ENCODE measurements at places on chromosomes 6 and 20.

GRCh38 chr6:31545291-31545690, 1.1 kb downstream of the ATP6V1G2 start:
- no peak for DNase-seq

- DNase-seq, result no peak
Measured at GRCh38 chr20:33837096-33837830, 26.1 kb downstream of the CHMP4B start.

DNA sequence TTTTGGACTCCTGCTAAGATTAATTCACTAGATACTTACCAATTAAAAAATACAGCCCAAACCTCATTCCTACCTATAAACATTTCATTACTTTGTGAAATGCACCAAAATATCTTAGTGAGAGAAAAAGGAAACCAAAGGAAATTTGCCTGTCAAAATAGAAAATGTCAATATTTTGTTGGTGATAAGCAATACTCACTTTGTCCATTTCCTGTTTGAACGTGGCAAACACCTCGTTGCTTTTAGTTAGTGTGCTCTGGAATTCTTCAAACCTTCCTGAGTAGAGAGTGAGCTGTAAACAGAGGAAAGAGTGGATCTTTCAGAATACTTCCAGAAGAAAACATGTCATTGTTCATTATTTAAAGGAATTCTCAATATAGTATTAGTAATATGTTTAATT, 44.2 kb downstream of the TXLNB start:
- no peak for DNase-seq

- no peak for DNase-seq
Measured at GRCh38 chr6:30175765-30176164, 12.4 kb downstream of the TRIM15 start.

- no peak for DNase-seq
Measured at GRCh38 chr6:20340068-20340848, 61.4 kb upstream of the E2F3 start.

DNA sequence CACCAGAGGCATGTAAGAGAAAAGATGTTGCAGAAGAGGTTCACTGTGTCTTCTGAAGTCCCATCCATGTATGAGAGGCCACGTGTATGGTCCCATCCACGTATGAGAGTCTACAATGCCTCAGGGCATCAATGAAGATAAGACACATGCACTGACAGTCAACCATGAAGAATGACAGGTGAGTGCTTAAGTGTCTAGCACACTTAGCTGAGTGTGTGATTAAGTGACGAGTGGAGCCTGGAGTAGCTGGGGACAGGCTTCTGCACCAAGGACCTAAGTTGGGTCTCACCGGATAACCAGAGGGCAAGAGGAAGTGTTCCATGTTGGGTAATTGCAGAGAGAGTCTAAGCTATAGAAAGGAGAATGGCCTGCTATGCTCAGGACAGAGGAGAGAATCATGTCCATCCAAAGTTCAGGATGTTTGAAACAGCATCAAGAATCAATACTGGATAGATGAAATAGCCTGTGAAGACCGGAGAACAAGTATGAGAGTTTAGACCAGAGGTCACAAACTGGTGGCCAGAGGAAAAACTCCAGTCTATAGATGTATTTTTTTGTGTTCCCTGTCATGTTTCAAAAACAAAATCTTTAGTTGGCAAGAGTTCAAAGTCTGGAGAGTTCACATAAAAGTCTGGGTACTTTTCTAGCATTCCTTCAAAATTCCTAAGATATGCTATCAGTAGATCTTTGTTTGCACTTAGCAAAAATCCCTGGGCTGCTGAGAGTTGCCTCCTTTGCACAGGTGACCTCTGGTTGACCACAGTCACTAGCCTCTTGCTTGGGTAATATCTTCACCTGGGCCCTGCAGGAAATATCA, 165.8 kb downstream of the KIF16B start:
- DNase-seq, result no peak

- DNase-seq, result no peak
Measured at GRCh38 chr20:60402189-60403058, 444.2 kb downstream of the CDH26 start.

DNA sequence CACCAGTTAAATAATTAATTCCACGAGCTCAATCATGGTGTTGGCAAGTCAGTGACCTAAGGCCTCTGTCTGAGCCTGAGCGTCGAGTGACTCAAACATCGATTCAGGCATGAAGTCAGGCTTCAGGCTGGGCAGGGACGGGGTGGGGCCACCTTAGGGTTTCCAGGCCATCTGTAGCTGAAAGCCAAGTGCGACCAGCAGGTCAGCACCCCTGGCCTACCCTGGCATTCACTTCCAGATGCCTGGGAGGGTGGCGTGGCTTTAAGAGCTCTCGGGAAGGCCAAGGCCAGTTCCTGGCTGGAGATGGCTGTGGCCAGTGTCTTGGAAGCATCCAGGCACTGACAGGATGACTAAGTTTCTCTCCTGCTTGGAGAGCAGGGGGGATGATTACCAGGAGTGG, 113.4 kb downstream of the DACT2 start:
- no peak for DNase-seq

DNA sequence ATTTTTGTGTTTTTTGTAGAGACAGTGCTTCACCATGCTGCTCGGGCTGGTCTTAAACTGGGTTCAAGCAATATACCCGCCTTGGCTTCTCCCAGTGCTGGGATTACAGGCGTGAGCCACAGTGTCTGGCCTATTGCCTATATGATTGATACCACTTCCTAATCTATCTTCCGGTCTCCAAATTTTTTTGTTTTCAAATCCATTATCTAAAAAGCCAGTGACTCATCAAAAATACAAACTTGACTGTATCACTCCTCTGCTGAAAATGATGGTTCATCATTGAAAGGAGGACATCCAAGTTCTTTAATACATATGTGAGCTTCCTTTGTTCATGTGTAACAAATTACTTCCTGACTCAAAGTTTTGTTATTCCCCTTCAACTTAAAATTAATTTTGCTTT, 35.5 kb downstream of the FAM8A1 start:
- DNase-seq, result no peak

- DNase-seq, result no peak
Measured at GRCh38 chr6:13763740-13764381, 50.5 kb downstream of the MCUR1 start.

DNA sequence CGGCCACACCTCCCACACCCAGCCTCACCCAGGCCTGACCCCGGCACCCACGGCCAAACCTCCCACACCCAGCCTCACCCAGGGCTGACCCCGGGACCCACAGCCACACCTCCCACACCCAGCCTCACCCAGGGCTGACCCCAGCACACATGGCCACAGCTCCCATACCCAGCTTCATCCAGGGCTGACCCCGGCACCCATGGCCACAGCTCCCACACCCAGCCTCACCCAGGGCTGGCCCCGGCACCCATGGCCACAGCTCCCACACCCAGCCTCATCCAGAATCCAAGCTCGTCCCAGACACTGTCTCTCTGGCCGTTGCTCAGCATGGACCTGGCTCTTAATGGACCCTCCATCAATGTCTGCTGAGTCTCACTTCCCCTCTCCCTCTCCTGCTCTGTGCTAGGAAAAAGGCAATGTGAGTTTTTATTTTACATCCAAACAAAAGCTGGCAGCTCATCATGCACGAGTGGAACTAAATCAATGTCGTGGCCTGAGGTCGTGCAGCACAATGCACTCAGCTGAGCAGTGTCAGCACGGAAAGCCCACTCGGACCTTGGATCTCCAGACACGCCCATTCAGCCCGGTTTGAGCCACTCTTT, 36.1 kb downstream of the NINL start:
- no peak for DNase-seq

GRCh38 chr6:27651371-27651732, 178.4 kb upstream of the ZNF184 start:
- DNase-seq, result no peak

DNA sequence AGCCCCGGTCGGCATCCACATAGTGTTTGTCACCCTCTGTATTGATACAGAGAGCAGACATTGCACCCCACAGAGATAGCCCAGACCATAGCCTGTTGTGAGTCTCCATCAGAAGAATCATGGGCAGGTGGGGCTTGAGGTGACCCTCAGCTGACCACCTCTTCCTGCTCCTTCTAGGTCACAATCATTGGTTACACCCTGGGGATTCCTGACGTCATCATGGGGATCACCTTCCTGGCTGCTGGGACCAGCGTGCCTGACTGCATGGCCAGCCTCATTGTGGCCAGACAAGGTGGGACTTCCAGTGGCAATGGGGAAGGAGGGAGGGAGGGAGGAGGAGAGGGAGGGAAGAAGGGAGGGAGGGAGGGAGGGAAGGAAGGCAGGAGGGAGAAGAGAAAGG, 61.4 kb upstream of the RIN2 start:
- DNase-seq, result no peak

- no peak for DNase-seq
Measured at GRCh38 chr6:38617856-38618255, 21.9 kb downstream of the BTBD9 start.

DNA sequence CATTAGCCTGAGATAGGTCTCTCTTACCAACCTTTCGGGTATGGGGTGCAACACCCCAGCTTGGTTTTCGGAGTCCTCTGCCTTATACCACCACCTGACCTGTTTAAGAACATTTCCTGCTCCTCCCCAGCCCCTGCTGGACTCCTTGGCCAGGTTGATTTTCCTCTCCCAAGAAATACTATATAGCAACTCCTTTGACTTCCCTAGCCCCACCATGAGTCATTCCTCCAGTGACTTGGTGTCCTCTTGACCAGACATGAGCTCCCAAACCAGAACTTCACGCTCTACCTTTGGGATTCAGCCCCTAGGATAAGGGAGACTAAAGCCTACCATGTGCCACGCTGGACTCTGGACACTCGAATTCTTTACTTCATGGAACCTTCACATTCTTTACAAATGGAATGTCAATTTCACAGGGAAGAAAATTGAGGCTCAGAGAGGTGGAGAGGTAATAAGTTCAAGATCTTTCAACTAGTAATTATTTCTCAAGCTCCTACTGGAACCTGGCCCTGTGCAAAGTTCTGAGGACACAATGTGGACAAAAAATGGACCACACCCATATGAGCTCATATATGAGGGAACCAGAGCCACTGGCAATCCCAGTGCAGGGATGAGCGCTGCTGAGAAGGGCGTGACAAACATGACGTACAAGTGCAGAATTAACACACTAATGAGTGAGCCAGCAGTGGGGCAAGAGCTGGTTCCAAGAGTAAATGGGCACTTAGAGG, 48.2 kb downstream of the SIRPA start:
- no peak for DNase-seq

DNA sequence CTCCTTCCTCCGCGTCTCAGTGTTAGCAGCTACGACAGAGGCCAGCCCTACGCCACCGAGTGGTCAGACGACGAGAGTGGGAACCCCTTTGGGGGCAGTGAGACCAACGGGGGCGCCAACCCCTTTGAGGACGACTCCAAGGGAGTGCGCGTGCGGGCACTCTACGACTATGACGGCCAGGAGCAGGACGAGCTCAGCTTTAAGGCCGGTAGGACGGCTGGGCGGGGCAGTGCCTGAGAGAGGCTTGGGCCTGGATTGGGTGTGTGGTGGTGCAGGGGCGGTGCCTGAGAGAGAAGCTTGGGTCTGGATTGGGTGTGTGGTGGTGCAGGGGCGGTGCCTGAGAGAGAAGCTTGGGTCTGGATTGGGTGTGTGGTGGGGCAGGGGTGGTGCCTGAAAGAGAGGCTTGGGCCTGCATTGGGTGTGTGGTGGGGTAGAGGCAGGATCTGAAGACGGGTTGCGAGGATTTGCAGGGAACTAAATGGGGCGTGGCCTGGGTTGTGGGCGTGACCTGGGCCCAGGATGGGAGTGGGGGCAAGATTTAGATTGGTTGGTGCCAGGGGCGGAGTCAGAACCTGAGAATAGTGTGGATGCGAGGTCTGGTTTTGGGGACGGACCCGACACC, 24.4 kb downstream of the SPDEF start:
- peak; percentile 71 for DNase-seq

DNA sequence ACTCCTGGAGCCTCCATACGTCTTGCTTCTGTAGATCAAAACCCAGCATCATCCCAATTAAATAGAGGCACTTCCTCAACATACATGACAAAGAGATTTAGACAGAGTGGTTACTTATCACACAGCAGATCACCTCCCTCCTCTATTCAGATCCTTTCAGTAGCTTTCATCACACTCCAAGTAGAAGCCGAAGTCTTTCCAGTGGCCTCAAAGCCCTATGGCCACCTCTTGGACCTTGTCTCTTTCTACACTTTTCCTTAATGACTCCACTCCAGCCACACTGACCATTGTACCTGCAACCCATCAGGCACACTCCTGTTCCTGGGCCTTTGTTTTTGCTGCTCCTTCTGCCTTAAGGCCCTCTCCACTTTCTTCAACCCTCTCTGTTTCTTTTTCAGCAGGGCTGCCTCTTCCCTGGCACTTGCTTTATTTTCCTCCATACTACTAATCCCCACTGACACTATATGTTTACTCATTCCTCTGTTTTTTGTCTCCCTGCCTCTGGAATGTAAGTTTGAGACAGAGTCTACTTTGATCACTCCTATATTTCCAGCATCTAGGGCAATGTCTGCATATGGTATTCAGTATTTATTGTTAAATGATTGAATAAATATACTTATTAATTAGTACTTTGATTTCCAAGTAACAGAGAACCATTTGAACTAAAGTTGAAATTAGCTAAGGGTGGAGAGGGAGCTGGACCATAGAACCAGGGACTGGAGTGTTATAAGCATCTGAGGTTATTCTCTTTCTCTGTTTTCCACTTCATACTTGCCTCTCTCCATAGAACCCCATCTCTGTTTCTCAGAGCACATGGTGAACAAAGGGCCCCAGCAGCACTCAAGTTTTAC, 43.4 kb upstream of the TRAM2 start:
- DNase-seq, result no peak

DNA sequence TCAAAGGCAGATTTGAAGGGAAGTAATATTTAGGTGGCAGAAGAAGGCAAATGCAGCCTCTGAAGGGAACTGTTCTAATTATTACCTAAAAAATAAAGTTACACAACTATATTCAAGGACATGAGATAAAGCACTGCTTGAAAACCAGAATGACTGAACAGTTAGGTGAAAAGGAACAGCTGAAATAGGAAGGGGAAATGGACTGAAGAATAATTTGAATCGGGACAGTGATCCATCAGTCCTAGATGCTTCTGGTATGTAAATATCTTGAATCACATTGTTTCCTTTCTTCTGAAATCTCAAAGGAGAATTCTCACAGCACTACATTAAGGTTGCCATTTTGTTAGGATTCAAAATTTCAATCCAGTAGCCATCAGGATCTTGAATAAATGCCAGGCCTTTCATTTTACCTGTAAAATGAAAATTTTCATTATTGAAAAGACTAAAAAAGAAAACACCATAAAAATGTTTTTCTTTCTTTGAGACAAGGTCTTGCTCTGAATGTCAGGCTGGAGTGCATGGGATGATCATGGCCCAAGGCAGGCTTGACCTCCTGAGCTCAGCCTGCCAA, 25.9 kb downstream of the GLO1 start:
- no peak for DNase-seq
